AML-193 (cell line): ENCODE measurements at places on chromosomes 2 and 18.
A peak's percentile ranks its signal among the peaks of the same experiment; 100 is the strongest.

- no peak for DNase-seq
Observed at GRCh38 chr2:115910270-115910669, 1467.8 kb downstream of the DPP10 start.

DNA sequence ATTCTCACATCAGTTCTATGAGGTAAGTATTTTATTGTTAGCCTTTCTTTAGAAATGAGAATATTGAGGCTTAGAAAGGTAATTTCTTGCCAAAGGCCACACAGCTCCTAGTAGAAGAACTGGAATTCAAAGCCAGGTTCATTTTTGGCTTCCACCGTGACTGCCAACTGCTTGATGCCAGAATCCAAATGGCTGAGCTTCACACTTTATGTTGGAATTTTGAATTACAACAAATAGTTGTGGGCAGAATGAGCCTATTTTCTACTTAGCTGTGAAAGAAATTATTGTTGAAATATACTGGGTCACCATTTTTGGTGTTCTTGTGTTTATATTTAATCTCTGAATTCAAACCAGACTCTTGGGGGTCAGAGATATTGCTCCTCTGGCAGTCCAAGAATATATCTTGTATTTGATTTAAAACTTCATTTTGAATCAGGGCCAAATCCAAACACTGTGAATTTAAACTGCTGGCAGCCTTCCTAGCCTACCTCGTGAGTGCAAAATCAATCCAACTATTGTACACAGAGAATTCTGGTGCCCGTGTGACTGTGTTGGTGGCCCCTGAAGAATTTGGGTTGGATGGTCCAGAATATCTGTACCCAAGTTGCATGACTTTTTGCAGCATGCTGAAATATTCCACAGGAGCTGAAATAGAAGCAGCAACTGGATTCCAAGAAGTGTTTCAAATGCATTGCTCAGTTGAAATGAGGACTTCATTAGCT is 35.6 kb upstream of the LPIN1 start:
- no peak for DNase-seq

DNA sequence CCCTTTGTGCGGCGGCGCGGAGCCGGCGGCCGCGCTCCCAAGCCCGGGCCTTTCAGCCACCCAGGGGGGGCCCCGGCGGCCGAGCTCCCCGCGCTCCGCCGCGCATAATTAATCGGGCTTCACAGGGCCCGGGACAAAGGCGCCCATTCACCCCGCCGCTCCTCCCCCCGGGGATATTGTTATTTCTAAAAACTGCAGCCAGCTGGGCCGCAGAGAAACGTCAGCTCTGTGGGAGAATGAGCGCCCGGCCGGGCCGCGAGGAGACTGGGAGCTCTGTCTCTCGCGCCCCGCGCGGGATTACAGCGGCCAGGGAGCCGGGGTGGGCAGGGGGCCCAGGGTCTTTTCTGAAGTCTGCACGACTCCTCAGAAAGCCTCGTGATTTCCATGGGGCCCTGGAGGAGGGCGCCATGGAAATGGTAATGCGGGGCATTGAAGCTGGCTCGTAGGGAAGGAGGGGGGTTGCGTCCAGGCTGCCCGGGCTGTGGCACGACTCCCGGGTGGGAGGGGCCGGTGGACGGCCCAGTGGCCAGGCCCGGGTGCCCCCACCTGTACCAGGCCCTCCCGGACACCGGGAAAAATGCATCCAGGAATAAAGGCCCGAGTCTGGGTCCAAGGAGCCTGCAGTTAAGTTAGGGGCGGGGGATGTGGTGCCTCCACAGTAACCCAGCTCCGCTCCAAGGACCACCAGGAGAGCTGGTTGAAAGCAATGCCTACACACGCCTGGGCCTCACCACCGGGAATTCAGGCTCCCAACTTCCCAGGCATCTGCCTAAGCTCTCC is 125.3 kb downstream of the ZFP36L2 start:
- no peak for DNase-seq

- DNase-seq: no peak
Observed at GRCh38 chr2:157526070-157526469, 82.2 kb upstream of the CYTIP start.

DNA sequence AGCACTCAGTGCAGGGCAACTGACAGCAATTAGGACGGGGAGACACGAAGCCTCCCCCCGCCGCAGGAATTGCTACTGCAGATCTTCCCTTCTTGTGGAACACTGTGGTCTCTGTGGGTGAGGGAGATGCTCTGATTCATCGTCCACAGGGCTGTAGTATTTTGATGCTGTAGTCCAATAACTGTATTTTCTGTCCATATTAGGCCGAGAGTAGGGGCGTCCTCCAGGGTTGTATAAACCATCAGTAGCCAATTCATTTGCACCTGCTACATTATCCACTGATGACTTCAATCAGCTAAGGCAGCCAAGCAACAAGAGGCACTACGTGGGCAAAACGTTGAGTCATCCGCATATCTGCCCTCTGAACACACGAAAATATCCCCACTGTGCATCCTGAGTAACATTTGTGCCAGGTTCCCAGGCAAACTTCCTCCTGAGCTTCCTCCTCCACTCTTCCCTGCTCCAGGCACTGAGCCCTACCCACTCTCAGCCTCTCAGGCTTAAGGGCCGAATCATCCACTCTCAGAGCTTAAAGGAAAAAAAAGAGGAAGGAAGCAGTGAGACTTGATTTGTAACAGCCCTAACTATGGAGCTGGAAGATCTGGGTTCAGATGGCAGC is 62.1 kb downstream of the LBH start:
- peak; percentile 6 for DNase-seq

DNA sequence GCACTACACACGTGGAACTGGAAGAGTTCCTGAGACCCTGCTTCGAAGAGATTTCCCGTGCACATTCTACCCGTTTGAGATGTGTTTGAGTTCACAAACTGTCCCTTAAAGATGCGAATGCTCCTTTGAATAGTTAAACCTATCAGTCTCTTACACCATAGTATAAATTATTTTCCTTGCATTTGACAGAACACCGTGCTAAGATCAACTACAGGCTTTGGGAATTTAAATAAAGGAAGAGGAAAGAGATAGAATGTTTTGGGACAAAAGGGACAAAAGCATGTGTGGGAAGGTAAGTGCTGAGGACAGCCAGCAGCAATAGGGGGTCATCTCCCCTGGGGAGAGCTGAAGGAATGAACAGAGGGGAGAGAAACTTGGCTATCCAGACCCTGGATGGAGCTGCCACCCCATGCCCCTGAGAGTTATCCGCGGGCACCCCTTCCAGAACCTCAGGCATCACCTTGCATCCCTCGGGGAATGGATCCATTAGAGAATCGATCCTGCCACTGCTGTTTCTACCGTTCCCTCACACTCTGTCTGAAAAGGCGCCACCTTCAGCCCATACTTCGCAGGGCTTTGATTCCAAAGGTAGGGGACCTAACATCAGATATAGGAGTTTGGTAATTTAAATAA is 888 bp upstream of the ADCY3 start:
- no peak for DNase-seq

DNA sequence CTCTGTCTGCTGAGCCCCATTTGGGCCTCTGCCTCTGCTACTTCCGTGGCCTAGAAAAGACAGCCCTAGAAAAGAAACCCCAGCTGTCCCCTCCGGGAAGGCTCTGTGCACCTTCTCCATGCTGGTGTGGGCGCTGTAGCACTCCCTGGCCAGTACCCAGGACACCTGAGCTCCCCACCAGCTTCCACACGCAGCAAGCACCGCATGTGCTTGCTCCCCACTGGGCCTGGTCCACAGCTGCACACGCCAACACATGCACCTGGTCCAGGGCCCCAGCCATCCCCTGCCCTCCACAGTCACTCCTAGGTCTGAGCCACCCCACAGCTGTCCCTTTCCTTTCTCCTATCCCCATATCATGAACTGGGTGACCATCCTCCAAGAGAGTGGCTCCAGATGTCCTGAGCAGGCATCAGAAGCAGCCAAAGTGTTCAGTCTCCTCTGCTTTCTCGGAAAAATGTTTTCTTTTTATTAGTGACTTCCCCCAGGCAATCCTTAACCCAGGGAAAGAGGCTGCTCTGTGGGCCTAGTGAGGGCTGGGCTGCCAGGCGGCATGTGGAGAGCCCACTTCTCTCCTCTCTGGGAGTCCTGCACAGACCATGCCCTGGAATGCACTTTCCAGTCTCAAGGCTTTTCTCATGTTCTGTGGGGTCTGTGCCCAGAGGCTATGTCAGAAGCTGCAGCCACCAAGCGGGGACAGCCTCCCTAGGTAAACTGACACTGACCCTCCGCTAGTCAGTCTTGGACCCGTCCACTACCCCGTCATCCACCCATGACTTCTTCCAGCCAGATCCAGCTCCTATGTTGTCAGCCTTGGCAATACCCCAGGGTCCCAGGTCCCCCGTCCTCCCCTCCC is 133.7 kb downstream of the KLHL29 start:
- no peak for DNase-seq

- no peak for DNase-seq
Observed at GRCh38 chr2:213566846-213567245, 282.6 kb downstream of the SPAG16 start.

GRCh38 chr18:74478880-74479279 is 17.3 kb upstream of the CNDP2 start:
- peak; percentile 34 for DNase-seq

- no peak for DNase-seq
Observed at GRCh38 chr18:32067375-32068167, 24.1 kb upstream of the RNF138 start.

GRCh38 chr18:22021701-22022100 is 147.7 kb upstream of the GATA6 start:
- no peak for DNase-seq

GRCh38 chr2:240507060-240507777 is 50.6 kb downstream of the ANKMY1 start:
- DNase-seq: no peak

- DNase-seq: no peak
Observed at GRCh38 chr2:106572541-106573450, 85.6 kb downstream of the CD8B2 start.

GRCh38 chr2:205543937-205544702 is 138.2 kb upstream of the NRP2 start:
- DNase-seq: no peak

DNA sequence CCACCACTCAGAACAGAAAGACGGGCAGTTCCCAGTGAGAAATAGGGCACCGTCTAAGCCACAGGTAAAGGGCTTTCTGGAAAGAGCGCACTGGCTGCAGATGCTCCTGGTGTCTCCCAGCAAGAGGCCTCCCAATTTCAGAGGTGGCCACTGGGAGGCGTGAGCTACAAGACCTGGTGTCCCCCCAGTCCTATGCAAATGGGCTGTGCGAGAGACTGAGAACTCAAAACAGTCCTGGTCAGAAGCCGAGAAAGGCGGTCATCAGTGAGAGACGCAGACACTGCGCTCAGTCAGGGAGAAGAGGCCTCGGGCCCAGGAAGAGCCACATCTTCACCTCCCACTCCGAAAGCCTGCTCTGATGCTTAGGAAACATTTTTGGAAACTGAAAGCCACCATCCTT is 179.5 kb downstream of the EIPR1 start:
- DNase-seq: no peak

DNA sequence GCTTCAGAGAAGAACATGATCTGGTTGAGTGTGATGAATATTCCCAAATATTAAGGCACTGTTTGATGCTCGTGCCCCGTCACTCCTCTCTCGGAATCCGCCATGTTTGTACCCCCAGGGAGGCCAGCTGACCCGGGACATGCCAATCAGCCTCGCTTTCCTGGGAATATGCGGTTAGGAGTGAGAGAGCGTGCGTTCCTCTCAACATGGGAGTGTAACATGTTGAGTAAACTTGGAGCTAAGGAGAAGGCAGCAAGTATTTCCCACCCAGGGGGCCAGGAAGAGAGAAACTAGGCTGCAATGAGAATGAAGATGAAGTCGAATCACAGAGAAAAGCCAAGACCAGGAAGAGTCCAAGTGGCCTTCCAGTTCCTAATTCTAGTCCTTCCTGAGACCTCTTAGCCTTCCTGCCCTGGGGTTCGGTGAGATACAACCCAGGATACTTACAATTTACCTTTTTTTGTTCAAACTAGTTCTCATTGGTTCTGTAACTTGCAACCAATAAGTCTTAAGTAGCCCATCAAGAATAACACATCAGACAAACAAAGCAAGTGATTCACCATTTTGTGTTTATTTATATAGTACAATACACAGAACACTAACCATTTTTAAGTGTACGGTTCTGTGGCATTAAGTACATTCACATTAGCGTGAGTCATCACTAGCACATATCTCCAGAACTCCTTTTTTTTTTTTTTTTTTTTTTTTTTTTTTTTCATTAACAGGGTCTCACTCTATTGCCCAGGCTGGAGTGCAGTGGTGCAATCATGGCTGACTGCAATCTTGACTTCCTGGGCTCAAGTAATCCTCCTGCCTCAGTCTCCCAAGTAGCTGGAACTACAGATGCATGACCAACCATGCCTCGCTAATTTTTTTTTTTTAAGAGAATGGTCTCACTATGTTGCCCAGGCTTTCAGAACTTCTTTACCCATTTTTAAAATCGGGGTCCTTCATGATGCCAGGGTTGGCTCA is 36.4 kb upstream of the SLC1A4 start:
- no peak for DNase-seq
